ENCODE measurements at places on chromosomes 12 and 14. TPM values are rescaled to one million over a fixed set of nuclear protein-coding genes. Genes with fewer than 3 reads are reported as not detected.
A peak's percentile ranks its signal among the peaks of the same experiment; 100 is the strongest.

DNA sequence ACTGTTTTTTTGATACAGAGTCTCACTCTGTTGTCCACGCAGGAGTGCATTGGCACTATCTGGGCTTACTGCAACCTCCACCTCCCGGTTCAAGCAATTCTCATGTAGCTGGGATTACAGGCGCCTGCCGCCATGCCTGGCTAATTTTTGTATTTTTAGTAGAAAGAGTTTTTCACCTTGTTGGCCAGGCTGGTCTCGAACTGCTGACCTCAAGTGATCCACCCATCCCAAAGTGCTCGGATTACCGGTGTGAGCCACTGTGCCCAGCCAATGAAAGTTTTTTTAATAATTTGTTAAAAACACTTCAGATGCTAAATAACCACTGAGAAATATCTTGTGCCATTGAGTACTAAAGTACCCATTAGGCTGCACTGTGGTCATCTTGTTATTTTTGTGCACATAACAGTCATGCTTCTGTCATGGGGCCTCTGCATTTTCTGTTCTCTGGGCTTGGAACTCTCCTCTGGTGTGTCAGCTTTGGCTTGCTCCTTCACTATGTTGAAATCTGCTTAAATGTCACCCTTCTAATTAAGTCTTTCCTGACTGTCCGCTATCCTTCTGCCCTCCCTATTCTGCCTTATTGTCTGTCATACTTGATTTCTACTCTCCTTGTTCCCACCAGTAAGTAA is 105.1 kb downstream of the KTN1 start:
- H3K27me3 ChIP-seq, result no peaks in the 10 kb centered on the region
- no peak for DNase-seq
- no peak overlapping the region for H3K27ac ChIP-seq
- no peaks in the 10 kb centered on the region for H3K4me1 ChIP-seq
- H3K36me3 ChIP-seq, result peaks cover 18% of the 10 kb centered on the region
- H3K4me3 ChIP-seq, result no peak overlapping the region

DNA sequence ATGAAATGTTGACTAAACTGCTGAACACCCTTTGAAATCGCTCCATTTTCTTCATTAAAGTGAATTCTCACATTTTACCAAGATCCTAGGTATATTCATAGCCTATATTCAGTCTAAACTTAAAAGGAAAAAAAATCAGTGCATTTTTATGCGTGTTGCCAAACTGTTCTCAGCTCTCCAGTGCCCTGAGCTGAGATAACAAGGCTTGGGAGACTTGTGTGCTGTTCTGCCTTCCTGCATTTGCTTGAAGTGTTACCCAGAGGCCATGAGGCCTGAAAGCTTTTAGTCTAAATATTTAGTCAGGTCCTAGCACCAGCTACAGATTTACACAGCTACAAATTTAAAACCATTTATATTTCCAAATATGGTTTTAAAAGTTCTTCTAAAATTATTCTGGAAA is 8.6 kb upstream of the PALS1 start:
- H3K27ac ChIP-seq, result no peak overlapping the region
- DNase-seq, result no peak
- H3K36me3 ChIP-seq, result no peaks in the 10 kb centered on the region
- no peaks in the 10 kb centered on the region for H3K27me3 ChIP-seq

GRCh38 chr12:1880876-1881275 is 37.6 kb downstream of the CACNA2D4 start:
- no peak overlapping the region for H3K27ac ChIP-seq
- H3K4me1 ChIP-seq, result no peaks in the 10 kb centered on the region
- no peak for DNase-seq
- H3K4me3 ChIP-seq, result no peak overlapping the region

DNA sequence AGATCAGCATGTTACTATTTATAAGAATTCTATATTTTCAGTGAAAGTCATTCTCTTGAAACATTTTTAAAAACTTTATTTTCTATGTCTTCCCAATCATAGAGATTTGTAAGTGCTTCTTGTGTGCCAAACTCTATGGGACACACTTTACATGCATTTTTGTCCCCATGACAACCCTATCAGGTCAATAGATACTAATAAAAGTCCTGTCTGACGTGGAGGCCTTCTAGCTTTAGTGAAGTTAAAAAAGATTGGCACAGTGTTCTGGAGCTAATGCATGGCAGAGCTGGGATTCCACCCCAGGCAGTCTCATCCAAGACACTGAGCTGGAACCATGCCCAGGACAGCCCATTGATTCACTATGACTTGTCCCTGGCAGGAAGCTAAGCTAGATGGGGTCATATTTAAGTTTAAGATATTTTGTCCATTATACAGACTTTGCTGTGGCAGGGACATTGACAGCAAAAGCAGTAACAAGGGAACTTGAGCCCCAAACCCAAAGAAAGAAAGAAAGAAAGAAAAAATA is 28.1 kb downstream of the TTC6 start:
- H3K27me3 ChIP-seq, result no peaks in the 10 kb centered on the region
- DNase-seq, result no peak
- H3K36me3 ChIP-seq, result no peaks in the 10 kb centered on the region
- H3K4me1 ChIP-seq, result no peaks in the 10 kb centered on the region
- H3K27ac ChIP-seq, result no peak overlapping the region

- peaks cover 57% of the 10 kb centered on the region for H3K36me3 ChIP-seq
- H3K27ac ChIP-seq, result no peak overlapping the region
- DNase-seq, result no peak
- no peak overlapping the region for H3K4me3 ChIP-seq
- H3K27me3 ChIP-seq, result no peaks in the 10 kb centered on the region
These were observed 27.7 kb downstream of the PPP4R3A start for GRCh38 chr14:91482263-91483013.

DNA sequence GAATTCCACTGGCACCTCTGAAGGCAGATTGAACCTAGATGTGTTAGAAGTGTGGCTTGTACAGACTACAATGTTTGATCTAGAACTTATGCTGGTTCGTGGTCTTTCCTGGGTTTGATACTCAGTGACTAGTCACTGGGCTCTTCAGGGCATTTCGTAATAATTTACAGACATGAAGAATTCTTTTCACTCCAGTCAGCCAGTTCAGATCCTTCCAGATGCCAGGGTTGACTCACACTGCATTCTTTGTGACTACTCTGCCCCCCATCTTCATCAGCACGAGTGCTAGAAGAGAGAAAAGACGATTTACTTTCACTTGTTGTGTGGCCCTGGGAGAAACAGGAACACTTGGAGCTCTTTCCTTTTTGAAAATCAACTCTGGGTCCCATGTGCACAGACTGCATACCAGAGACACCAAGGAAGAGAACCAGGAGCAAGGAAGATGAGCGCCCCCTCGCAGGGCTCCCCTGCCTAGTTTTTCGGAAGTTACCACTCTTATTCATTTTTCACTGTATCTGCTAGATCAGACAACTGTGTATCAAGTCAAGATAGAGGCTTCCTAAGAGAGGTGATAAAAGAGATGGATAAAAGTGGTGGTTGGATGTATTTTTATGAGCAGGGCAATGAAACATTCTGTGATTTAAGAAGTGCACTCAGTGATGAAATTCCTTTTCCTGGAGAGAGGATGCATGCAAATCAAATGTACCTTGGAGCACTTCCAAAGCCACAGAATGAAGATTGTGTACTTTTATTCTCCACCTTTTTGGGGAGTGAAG is 33.5 kb upstream of the EVL start:
- DNase-seq, result no peak
- H3K27me3 ChIP-seq, result no peaks in the 10 kb centered on the region
- no peak overlapping the region for H3K27ac ChIP-seq
- no peaks in the 10 kb centered on the region for H3K36me3 ChIP-seq

DNA sequence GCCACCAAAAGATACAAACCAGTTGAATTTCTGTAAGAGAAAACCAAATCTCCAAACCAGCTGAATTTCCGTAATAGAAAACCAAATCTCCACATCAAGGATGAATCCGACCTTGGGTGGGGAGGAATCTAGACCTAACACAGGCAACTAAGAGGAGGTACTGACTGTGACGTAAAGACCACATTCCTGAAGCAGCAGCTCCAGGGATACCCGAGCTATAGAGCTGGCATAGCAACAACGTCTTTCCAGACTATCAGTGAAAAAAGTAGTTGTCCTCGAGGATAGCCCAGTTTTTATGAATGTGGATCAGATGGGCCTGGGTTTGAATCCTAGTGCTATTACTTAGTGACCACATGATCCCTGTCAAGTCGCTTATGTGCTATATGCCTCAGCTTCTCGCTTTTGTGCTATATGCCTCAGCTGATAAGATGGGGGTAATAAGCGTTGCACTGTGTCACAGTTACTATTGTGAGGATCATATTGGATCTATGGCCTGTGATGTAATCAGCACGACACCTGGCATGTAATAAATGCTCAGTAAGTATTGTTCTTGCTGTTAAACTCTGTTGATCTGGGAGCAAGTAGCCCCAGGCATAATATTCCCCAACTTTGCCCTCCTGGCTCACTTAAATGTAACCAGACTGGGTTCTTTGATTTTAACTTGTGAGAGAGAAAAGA is 113.8 kb downstream of the EGLN3 start:
- H3K27me3 ChIP-seq, result no peaks in the 10 kb centered on the region
- no peaks in the 10 kb centered on the region for H3K36me3 ChIP-seq
- H3K4me1 ChIP-seq, result no peaks in the 10 kb centered on the region
- DNase-seq, result no peak
- H3K27ac ChIP-seq, result no peak overlapping the region
- H3K4me3 ChIP-seq, result no peak overlapping the region

DNA sequence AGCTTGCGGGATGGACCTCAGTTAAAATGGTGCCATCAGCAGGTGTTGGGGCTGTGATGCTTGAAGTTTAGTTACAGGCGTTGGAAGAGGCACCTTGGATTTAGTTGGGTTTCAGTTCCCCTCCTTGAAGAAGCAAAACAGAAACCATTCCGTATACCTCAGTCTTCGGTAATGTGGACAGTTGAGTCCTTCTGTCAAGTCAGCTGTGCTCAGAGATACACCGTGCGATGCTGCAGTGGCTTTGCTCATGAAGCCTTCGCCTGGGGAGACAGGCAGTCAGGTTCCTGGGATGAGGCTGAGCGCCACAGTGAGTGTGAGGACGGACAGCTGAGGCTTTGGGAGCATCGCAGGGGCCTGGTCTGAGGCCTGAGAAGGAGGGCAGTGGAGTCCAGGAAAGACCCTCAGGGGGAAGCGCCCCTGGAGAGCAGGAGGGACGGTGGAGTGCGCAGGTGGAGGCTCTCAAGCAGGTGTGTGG is 7.4 kb downstream of the RAN start:
- no peaks in the 10 kb centered on the region for H3K27me3 ChIP-seq
- no peak overlapping the region for H3K27ac ChIP-seq
- H3K4me3 ChIP-seq, result no peak overlapping the region
- no peak for DNase-seq

DNA sequence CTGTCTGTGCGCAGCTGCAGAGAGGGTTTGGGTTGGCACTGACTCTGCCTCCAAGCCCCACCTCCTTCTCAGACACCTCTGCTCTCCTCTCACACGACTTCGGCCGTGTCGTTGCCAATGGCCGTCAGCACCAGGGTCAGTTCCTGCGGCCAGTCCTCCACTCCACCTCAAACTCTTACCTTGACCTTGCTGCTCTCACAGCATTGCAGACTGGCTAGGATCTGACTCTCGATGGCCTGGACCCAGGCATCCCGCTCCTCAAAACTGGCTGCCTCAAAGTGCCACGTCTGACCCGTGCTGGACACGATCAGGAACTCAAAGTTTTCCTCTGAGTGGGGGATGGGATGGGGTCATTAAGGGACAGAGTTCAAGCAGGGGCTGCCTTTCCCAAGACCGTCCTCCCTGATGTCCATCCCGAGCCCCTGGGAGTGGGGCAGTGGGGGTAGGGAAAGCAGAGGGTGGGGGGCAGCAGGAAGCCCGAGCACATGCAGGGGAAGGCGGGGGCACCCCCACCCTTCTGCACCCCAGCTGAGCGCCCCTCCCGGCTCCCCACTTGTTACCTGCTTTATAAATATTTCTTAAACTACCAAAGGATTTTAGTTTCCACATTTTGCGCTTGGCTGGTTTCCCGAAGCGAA is 10.7 kb downstream of the AGAP2 start:
- no peak for DNase-seq
- no peak overlapping the region for H3K27ac ChIP-seq
- H3K4me3 ChIP-seq, result no peak overlapping the region
- no peaks in the 10 kb centered on the region for H3K4me1 ChIP-seq
- peaks cover 43% of the 10 kb centered on the region for H3K36me3 ChIP-seq
- no peaks in the 10 kb centered on the region for H3K27me3 ChIP-seq

RASSF3 gene
- total RNA-seq, result 59.2 TPM

A2M gene
- total RNA-seq, result 1.6 TPM

DNA sequence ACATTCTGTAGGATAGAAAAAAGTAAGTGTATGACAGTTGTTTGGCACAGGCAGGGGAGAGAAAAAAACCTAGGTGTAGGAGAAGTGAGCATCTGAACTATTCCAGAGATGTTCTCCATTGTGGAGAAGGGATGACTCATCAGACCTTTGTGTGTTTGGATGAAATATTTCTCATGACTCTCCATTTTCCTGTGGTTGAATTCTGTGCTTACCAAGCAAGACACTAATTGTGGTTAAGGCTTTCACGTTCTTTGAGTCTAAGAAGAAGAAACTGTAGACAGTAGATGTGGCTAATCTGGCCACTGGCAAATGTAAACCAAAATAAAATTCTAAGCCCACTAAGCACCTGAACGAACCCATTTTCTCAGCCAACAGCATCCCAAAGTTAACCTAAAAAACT is 107.9 kb upstream of the GZMB start:
- no peaks in the 10 kb centered on the region for H3K4me1 ChIP-seq
- H3K4me3 ChIP-seq, result no peak overlapping the region
- H3K36me3 ChIP-seq, result no peaks in the 10 kb centered on the region
- H3K27ac ChIP-seq, result no peak overlapping the region

GRCh38 chr14:31951638-31951964 is 125.5 kb upstream of the ARHGAP5 start:
- no peak for DNase-seq
- H3K27ac ChIP-seq, result no peak overlapping the region
- no peaks in the 10 kb centered on the region for H3K27me3 ChIP-seq
- no peaks in the 10 kb centered on the region for H3K4me1 ChIP-seq

DNA sequence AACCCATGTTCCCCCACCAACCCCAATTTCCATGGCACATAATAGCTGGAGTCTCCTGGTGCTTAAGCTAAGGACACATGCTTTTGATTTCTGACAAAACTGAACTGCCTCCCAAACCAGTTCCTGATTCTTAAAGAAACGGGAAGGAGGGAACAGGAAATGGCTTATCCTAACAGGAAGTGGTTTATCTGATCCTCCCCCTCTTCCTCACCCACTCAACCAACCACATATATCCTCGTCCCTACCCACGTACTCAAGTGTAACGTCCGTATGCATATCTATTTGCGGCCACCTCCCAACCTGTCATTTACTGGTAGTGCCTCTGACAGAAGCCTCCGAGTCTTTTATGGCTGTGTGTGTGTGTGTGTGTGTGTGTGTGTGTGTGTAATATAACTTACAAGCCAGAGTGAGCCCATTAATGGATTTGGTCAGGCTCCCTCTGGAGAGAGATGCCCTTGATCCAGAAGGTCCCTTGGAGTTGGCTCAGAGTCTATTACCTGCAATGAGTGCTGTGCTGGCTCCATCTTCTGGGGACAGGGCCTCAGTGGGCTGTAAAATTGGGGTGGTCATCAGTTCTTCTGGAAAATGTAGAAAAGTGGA is 7.7 kb downstream of the DAZAP2 start:
- H3K4me1 ChIP-seq, result peaks cover 44% of the 10 kb centered on the region
- no peak overlapping the region for H3K4me3 ChIP-seq
- H3K27me3 ChIP-seq, result no peaks in the 10 kb centered on the region
- peaks cover 13% of the 10 kb centered on the region for H3K36me3 ChIP-seq
- peak; percentile 60 for DNase-seq

- H3K27me3 ChIP-seq, result peaks cover under 1% of the 10 kb centered on the region
- no peak overlapping the region for H3K4me3 ChIP-seq
- H3K36me3 ChIP-seq, result no peaks in the 10 kb centered on the region
- DNase-seq, result no peak
These were observed 26.2 kb downstream of the NKX2-8 start for GRCh38 chr14:36555998-36556743.

PTPRR gene
- total RNA-seq, result not detected

All from CD8-positive, alpha-beta memory T cell (primary cell).